Skin of body (tissue), 3 donors: ENCODE measurements at places on chromosomes 12 and 14. TPM values are rescaled to one million over a fixed set of nuclear protein-coding genes. Genes with fewer than 3 reads are reported as not detected.
A peak's percentile ranks its signal among the peaks of the same experiment; 100 is the strongest.

Gene SPATA7
- total RNA-seq: 20.4 TPM

Gene ERC1
- 40.1 TPM for total RNA-seq

DNA sequence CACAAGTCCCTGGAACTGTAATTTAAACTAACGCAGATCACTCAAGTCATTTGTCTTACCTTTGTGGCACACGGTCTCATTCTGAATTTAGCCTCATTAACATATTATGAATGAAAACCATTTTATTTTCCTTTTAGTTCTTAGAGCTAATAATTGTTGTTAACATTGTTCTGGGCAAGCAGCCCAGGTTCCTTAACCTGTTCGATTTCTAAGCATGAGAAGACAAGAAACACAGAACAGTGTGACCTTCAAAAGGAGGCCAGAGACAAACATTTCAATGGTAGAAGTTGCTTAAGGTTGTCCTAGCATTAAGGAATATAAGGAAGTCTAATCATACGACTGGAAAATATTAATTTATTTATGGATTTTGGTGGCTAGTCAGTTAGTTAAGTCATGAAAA lies 35.2 kb downstream of the PIWIL1 start:
- DNase-seq: no peak

DNA sequence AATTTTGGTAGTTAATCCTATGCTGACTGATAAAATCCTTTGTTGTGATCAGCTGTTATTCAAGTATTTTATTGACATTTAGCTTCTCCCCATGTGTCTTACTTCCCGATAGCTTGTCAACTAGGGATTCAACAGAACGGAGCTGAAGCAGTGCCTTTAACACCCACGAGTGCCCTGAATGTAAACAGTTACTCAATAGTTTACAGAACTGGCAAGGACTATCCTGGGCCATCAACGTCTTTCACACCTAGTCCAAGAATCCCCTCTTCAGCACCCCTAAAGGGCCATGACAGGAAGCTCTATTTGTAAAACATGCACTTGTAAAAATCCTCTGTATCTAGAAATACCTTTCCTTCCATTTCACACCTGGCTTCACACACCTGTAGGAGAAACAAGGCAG lies 45.3 kb downstream of the SETD3 start:
- no peak for DNase-seq

- DNase-seq: no peak
These were observed 5.7 kb downstream of the KRT85 start for GRCh38 chr12:52361553-52361952.

DNA sequence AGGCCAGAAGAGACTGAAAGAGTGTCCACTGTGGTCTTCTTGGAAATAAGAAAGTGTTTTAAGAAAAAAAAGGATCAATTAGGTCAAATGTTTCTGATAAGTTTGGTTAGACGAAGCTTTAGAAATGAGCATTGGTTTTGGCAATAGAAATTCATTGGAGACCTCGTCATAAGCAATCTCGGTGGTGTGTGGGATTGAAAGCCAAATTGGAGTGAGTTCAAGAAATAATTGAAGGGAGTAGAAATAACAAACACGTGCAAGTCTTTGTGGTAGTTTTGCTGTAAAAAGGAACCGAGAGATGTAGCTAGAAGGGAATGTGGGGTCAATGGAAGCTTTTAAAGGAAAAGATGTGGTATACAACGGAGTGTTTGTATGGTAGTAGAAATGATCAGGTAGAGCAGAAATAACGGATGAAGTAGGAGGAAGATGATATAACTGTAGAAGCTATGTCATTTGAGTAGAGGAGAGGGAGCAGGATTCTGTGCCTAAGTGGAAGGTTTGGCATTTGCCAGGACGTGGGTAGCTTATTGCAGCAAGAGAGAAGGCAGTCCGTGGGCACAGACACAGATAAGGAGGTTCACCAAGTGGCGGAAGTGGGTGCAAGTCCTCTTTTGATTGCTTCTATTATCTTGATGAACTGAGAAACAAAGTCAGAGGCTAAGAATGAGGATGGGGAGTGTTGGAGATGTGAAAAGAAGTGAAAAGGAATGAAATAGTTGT lies 146.2 kb downstream of the DACT1 start:
- DNase-seq: peak; percentile 62

GRCh38 chr12:5794156-5794555 lies 150.9 kb downstream of the ANO2 start:
- no peak for DNase-seq

Gene B4GALNT3
- 12.7 TPM for total RNA-seq

Gene STAT2
- 125 TPM for total RNA-seq

Gene DUSP6
- 57.8 TPM for total RNA-seq

DNA sequence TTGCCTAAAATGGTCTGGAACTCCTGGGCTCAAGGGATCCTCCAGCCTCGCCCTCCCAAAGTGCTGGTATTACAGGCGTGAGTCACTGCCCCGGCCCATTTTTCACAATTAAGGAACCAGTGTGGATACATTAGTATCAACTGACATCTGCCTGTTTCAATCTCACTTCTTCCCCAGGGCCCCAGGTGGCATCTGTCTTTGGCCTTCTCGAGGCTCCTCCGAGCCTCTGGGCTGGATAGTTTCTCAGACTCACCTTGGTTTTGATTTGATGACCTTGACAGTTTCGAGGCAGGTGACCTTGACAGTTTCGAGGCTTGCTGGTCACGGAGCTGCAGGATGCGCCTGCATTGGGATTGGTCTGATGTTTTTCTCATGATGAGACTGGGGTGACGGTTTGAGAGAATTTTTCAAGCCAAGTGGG lies 41.0 kb upstream of the NCOR2 start:
- DNase-seq: no peak

Gene ADGRD1
- total RNA-seq: 7.3 TPM

DNA sequence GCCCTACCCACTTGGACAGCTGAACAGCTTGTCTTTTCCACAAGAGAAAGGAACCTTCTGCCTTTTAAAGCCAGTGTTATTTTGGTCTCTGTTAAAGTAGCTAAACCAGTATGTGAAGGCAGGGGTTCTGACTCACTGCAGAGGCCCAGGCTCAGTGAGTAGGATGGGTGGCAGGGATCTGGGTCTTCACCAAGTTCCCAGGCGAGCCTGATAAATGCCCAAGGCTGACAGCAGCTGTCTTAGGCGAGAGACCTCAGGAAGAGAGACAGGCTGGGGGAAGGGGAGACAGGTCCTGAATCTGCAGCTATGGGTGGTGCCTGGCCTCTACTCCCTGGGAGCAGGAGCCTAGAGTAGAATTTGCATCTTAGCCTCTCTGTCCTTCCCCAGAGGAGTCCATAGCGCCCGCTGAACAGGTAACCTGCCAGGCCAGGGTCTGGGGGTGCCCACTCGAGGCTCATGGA lies 18.1 kb upstream of the KIF26A start:
- DNase-seq: no peak

Gene TMPRSS12
- total RNA-seq: not detected

DNA sequence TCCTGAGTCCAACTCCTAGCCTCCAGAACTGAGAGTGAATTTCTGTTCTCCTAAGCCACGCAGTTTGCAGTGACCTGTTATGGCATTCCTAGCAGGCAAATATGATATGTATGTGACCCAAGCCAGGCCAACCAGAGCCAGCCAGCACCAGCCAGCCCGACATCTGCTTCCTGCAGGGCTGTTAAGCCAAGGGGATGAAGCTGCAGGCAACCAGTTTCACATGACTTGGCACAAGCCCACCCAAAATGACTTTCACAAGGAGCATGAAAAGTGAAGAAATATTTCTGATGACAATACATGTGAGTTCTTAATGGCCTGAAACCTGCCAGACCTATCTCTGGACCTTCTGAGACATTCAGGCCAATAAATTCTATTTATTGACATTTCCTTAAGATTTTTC lies 68.1 kb downstream of the ITPK1 start:
- no peak for DNase-seq

Gene CLEC4C
- total RNA-seq: 0.30 TPM

GRCh38 chr12:113471619-113472171 lies at the start of gene LHX5:
Gene LHX5 (minus strand): TSS chr12:113471871. CDS start chr12:113471498, 373 bp downstream.
- no peak for DNase-seq

DNA sequence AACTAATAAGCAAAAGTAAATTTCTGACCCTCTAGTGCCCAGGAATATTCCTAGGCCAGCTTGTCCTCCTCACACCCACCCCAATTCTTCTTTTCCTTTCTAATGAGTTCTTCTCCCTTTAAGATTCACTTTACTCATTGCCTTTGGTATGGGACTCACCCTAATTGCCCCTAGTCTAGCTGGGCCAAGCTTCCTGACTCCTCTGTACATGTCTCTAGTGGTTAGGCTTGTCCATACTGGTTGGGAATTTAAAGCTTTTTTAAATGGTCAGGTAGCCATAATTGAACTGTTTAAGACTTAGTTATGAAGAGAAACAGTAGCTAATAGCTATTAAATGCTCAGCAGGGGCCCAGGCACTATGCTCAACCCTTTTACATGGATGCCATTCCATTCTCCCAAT lies 248.2 kb downstream of the C12orf42 start:
- no peak for DNase-seq

GRCh38 chr14:100892496-100893227 lies 10.9 kb downstream of the RTL1 start:
- no peak for DNase-seq

Gene ATXN3
- total RNA-seq: 55.3 TPM

DNA sequence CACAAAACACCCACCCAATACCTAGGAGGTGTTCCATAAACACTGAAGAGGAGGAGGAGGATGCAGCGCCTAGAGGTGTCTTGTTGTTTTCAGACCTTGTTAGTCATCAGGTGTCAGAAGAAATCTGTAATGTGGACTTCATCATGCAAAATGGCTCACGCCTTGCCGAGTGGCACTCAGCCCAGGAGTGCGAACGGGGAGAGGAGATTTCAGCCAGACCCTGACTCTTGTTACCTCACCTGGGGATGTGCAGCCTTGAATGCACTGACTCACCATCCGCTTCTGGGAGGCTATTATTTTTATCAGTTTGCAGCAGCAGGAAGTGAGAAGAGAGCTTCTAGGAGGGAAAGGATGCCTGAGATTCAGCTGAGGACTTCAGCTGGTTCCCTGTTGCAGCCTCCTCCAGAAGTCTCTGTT lies 48.2 kb upstream of the PLXNC1 start:
- no peak for DNase-seq

GRCh38 chr12:102966200-102966863 lies 8.9 kb downstream of the ASCL1 start:
- DNase-seq: no peak

GRCh38 chr12:9673404-9674225 lies 4.1 kb downstream of the CLEC2D start:
- DNase-seq: no peak

GRCh38 chr12:1434296-1434955 lies 160.0 kb downstream of the FBXL14 start:
- DNase-seq: no peak

Gene SDR9C7
- 7.1 TPM for total RNA-seq

GRCh38 chr12:132263061-132263360 lies 66.4 kb downstream of the GALNT9 start:
- DNase-seq: no peak

- DNase-seq: peak; percentile 41
These were observed 127.7 kb upstream of the MAX start for GRCh38 chr14:65229748-65230728.

DNA sequence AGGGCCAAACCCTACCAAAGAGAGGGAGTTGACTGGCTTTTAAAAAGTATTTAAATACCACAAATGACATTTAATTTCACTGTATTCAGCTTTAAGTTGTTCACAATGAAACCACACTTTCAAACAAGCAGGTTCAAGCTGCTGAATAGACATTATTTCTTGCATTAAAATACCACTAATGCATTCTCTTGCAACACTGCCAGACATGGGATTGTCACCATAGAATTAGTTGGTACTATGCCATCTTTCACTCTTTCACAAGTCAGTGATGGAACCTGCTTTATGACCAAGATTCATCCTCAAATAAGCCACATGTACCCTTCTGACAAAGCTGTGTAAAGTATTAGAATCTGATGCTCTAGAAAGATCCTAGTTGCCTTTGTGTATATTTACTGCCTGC lies 239.4 kb downstream of the PAWR start:
- no peak for DNase-seq

Gene OR4K17
- not detected for total RNA-seq

Gene M6PR
- total RNA-seq: 95.6 TPM

- no peak for DNase-seq
These were observed 13.9 kb downstream of the FBXL14 start for GRCh38 chr12:1580526-1580925.
